NCI-H526 (cell line): ENCODE measurements at places on chromosomes 13 and 19.

DNA sequence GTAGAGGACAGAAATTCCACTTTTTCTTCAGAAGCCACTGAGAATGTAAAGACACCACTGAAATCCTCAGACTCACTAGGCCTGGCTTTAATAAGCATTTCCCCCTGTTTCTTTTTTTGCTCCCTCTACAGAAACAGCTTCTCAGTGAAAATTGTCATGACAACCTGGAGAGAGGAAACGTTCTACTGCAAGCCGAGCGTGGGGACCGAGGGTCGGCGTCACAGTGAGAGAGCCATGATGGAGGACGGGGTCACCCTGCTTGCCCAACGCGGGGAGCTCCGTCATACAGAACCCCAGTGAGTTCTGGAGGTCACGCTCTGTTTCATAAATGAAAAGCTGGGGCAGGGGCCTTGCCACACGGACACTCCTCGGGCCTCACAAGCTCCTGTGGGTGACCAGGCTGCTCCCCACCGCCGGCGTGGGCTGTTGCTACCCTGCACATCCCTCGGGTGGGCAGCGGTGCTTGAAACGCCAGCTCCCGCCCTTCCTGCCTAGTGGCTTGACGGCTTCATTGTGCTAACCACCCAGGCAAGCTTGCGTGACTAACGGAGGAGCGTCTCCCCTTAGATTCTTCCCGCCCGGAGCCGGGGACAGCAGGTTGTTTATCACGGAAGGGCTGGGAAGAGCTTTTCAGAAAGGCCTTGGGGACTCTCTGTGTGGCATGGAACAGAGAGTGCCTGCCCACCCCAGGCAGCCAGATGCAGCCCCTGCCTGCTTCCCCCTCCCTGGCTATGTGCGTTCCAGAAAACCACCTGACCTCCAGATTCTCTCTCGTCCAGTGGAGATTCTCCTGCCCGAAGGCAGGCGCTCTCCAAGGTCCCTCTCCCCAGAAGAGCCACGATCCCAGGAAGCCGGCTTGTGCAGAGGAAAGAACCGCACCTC, 153.6 kb downstream of the KATNAL1 start:
- DNase-seq: no peak

GRCh38 chr19:1673645-1674292, 21.4 kb upstream of the TCF3 start:
- no peak for DNase-seq

GRCh38 chr13:30697996-30698401, 37.3 kb upstream of the ALOX5AP start:
- DNase-seq: no peak

DNA sequence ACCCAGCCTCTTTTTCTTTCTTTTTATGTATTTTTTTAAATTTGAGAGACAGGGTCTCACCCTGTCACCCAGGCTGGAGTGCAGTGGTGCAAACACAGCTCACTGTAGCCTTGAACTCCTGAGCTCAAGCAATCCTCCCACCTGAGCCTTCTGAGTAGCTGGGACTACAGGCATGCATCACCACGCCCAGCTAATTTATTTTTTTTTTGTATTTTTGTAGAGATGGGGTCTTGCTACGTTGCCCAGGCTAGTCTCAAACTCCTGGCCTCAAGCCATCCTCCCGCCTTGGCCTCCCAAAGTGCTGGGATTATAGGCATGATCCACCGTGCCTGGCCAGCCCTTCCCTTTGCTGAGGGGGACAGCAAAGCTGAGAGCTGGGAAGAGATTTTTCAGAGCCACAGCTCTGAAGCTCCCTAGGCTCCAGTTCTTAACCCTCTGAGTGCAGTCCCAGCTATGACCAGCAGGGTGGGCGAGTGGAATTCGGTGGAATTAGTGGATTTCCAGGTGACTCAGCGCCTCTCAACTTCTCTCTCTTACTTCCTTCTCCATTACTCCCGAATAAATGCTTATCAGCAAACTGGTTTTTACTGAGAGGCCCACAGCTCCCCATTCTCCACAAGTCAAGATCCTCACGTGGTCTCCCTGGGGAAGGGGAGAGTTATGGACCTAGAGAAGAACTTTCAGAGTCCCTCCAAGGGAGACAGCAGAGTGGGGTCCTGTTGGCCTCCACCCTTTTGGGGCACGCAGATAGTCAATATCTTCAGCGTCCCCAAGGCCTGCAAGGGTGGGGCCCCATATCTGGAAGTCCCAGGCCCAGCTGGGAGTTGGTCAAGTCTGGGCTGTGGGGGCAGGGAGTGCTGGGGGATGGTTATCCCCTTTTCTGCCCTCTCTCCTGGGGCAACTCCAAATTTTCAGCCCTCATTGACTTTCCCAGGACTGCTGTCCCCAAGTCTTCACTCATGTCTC, 1.2 kb downstream of the BLVRB start:
- DNase-seq: peak; percentile 88

DNA sequence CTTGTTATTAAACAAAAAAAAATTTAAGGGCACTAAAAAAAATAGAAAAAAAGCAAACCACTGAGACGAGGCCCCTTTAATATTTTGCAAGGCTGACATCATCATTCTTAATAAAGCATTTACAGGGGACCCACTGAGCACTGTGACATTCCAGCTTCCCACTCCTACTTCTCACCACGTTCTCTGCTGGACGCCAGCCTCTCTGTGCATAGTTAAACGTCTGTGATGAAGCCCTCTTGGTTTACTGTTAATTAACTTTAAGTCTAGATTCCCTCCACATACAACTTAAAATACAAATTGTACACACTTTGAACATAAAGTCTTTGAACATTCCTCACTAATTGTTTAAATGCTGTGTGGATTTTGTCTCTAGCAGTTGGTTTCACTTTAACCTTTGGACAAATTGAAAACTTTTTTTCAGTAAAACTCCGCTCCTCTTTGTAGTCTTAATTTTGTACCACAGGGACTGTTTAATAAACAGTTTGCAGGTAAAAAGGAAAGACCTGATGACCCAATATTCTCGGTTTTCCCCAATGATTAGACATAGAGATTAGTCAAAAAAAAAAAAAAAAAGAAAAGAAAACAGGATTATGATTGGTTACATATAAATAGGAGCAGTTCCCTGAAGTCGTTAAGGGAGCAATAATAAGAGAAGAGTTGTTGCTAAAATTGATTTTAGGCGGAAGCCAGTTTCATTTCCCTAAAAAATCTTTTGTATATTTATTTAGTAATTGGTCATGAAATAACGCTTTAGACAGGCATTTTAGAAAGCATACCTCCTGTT, 219.8 kb downstream of the MZT1 start:
- no peak for DNase-seq

- peak; percentile 79 for DNase-seq
These were observed at the start of gene TSC22D1 for GRCh38 chr13:44575741-44576350. TSS of gene TSC22D1 (minus strand) at chr13:44576330. CDS start at chr13:44576074, 256 bp downstream.

DNA sequence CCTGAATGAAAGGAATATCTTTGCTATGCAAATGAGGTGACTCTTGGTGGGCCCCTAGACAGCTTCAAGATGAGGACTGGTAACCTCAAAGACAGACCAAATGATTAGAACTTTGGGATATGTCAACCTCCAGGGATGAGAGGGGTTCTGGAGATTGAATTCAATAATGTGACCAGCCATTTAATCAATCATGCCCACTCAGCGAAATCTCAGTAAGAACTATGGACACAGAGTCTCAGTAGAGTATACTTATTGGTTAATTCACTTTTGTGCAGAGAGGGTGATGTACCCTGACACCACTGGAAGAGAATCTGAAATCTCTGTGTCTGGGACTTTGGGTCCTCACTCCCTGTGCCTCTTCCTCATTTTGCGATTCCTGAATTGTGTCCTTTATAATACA, 662.8 kb downstream of the OLFM4 start:
- no peak for DNase-seq

GRCh38 chr19:55080968-55081769, 5.5 kb downstream of the EPS8L1 start:
- DNase-seq: peak; percentile 92

- DNase-seq: no peak
These were observed 1.7 kb downstream of the HSPB6 start for GRCh38 chr19:35755131-35755549.

DNA sequence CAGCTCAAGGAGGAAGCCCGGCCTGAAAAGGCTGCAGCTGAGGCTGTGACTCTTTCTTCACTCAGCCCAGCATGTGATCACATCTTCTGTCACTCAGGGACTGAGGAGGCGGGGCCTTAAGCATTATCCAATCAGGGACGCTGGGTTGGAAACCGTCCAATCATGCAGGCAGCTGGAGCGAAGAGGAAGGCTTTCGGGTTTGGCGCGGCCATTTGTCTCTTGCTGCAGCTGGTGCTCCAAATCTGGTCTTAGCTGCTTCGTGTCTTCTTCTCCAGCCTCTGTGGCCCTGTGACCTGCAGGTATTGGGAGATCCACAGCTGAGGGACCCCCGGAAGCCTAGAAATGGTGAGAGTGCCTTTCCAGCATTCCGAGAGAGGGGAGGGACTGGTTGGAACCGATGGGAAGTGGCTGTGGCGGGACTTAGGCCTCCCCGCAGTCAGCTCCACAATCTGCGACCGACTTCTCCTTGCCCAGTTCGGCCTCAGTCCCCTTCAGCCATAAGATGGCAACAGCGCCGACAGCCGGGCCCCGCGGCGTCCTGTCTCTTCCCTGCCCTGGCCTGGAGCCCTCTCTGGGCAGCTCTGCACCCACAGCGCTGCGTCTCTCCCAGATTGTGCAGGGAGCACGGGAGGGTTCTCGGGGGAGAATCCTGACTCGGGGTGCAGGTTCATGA, at the start of gene ZNF90:
Gene ZNF90, plus strand, starts transcription at position 210 of the 673 bp plus-strand sequence. Its CDS starts 133 bp downstream, at position 343.
- peak; percentile 78 for DNase-seq

- DNase-seq: no peak
These were observed 253.6 kb upstream of the MAB21L1 start for GRCh38 chr13:35729926-35730627.

DNA sequence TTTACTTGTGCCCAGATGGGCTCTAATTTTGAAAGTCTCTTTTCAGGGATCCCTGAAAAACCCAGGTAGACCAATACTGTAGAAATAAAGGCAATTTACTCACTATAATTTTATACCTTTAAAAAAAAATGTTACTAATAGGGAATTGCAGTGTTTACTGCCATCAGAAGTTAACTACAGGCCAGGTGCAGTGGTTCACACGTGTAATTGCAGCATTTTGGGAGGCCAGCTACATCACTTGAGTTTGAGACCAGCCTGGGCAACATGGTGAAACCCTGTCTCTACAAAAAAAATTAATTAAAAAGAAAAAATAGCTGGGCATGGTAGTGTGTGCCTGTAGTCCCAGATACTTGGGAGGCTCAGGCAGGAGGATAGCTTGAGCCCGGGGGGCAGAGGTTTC, 10.2 kb downstream of the USP12 start:
- no peak for DNase-seq

GRCh38 chr13:112838842-112839117, 130.2 kb upstream of the MCF2L start:
- no peak for DNase-seq

DNA sequence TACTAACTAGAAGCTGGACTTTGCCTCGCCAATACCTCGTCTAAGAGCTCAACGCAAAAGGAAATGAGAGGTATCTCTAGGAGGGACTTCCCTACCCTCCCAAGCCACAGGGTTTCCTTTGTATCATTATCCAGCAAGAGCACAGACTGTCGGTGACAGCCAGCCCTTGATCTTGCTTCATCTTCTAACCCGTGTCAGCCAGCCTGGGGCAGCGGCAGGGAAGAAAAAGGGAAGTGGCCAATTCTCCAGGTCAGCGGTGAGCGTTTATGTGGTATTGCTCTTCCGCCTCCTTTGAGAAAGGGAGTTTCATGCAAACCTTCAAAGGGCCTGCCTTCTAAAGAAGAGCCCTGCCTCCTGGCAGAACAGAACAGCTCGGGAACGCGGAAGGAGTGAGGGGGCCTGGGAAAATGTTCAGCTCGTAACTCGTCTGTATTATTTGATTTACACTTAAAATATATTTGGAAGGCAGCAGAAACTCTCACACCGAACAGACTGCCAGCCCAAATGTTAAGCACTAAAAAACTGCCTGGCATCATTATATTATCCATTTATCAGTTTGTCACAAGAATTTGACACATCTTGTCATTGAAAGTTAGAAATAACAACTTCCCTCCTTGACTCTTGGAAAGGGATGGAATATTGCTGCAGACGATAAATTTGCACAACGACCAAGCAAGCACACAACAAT, 41.8 kb downstream of the EFNB2 start:
- no peak for DNase-seq

GRCh38 chr13:110426735-110427134, 119.7 kb downstream of the COL4A2 start:
- DNase-seq: no peak
